ENCODE measurements at places on chromosomes 12 and 14.

DNA sequence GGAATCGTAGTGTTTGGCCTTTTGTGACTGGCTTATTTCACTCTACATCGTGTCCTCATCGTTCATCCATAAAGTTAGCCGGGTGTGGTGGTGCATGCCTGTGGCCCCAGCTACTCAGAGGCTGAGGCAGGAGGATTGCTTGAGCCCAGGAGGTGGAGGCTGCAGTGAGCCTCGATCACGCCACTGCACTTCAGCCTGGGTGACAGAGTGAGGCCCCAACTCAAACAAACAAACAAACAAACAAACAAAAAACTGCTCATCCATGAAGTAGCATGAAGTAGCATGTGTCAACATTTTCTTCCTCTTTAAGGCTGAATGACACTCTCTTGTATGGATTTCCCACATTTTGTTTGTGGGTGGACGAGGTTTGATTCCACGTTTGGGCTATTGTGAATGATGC lies 44.0 kb upstream of the MEG3 start:
- DNase-seq, result no peak

DNA sequence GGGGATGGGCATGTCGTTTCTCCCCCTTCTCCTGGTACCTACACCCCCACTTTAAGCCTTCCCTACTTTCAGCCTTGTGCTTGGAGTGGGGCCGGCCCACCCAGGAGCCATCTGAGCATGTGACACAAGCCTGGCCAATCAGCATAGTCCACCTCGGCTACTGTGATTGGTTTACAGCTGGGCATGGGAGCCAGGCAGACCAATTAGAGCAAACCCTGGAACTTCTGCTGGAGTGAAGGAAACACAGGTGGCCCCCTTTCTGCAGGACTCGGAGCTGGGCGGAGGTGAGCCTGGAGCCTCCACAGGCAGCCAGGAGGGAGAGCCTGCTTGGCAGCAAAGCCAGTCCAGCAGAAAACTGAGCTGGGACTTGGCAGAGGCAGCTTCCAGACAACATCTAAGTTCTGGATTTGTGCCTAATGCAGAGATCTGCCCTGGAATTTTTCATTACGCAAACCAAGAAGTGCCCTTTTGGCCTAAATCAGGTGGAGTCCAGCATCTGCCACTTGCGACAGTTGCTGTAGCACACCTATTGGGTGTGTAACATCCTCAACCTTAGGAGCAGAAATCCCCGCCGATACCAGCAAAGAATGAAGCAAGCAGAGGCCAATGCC lies 59.5 kb downstream of the SCARB1 start:
- DNase-seq, result no peak

DNA sequence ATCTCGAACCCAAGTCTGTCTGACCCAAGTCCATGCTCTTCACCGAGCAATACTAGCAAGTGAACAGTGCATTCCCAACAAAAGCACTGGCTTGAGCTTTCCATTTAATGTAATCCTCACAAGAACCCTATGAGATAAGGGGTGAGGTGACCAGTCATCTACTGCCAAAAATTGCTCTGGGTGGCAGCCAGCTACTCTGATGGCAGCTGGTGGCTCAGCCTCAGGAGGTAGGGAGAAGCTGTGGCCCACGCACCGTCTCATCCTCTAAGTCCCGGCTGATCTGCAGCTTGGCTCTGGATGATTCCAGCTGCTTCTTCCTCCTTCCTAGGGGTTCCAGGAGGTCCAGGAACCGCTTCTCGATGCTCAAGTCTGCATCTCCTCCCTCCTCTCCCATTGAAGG lies 75.2 kb downstream of the PLEKHG3 start:
- no peak for DNase-seq

- no peak for DNase-seq
Observed at GRCh38 chr14:24249230-24250021, 7.0 kb upstream of the TINF2 start.

DNA sequence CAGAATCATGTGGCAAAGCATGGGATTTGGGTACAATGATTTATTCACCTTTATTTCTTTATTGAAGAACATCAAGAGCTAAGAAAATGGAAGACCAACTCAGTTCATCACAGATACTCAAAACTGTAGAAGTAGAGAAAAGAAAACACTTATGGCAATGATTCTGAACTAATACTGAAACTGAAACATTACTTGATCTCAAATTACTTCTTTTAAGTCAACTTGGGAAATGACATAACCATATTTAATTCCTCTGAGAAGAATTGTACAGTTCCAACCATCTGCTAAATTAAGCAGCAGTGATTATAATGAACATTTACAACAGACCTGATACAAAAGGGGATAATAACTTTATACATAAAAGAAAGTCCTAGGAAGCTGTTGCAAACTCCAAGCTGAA lies 466.5 kb downstream of the TMTC2 start:
- DNase-seq, result no peak

- no peak for DNase-seq
Observed at GRCh38 chr14:101039755-101040138, 136.2 kb upstream of the RTL1 start.

- no peak for DNase-seq
Observed at GRCh38 chr12:11805680-11806079, 156.2 kb downstream of the ETV6 start.

DNA sequence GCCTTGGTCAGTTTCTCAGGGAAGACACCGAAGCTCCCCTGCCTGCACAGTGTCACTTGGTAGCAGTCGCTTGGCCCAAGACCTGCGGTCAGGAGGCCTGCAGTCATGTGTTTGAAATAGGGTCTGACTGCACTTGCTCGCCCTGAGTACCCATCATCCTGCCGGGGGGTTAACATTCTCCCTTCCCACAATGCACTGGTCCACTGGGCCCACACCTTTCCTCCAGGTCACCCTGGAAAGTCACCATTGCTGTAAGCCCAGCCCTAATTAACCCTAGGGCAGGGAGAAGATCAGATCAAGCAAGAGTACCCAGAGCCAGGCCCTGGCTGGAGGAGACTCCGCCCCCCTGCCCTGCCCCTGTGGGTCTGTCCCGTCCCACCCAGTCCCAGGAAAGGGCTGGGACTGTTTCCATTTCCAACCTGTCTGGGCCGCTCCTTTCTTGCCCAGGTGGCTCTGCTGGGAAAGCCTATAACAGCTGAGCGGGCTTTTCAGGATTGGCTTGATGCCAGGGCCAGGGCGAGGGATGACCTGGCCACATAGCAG lies 87.1 kb downstream of the ZFP36L1 start:
- no peak for DNase-seq

DNA sequence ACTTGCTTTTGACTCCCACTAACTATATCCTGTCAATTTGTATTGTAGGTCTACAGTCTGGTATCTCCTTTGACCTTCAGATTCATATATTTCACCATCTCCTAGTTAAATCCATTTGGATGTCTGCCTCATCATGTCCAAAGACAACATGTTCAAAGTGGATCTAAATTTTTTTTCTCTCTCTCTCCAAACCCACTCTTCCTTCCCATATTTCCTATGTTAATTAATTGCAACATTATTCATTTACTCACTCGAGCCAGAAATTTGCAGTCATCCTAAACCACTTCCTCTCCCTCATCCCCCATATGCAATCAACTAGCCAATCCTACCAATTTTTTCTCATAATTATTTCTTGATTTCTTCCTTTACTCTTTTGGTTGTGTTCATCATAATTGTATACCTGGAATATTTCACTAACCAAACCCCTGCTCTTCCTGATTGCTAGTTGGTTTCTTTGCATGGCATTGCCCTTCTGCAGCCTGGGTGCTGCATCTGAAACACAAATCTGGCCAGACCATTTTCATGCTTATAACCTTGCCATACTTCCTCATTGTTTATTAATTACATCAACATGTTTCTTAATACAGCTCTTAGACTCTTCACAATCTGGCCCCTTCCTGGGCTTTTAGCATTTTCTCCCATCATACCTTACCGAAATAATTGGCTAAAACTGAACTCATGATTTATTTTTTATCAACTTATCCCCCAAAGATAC lies 442.2 kb downstream of the ADAMTS20 start:
- no peak for DNase-seq

- DNase-seq, result no peak
Observed at GRCh38 chr14:100120522-100121269, 38.7 kb downstream of the DEGS2 start.

GRCh38 chr14:104403421-104404220 lies 175.9 kb upstream of the C14orf180 start:
- DNase-seq, result no peak

DNA sequence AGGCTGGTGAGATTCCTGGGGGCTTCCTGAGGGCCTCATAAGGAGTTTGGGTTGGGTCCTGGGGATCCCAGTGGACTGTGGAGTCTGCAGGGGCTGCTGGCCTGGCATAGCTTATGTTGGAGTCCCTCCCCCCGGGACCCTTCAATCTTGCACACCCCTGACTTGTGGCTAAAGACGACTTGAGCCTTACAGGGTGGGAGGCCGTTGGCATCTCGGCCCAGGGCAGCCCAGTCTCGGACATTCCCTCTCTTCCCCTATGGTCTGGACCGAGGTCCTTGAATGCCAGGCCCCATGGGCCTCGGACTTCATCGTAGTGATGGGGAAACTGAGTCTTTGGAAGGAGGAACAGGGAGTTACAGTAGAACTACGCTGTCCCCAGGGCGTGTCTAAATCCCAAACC lies 12.5 kb downstream of the RTL1 start:
- DNase-seq, result no peak

DNA sequence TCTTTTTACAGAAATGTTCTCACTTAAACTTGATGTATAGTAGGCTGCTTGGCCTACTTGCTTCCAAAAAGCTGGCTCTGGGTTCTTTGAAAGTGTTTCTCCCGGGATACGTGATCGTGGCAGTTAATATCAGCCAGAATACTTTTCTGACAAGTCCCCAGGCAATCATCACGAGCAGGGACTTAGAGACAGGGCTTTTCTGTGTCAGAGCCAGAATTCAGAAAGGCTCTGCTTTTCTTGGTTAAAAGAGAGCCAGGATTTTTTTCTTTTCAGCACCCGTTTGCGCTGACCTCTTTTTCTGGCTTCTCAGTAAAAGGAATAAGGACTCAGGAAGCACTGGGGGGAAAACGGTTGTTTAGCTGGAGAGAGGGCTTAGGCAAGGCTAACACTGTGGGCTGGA lies 57.8 kb upstream of the ARHGAP5 start:
- DNase-seq, result no peak

DNA sequence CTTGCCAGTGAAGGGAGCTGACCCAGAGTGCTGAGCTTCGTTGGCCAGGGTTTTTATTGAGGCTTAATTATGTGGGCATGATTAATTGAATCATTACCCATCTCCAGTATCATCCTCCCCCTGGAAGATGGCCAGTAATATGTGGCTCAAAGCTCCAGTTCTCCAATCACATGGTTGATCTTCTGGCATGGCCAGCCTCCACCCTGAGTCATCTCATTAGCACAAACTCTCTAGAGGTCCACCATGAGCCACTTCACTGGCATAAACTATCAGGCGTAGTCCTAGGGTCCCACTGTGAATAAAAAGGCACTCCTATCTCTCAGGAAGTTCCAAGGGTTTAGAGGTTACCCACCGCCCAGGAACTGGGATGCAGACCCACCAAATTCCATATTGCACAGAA lies 135.0 kb downstream of the ANO6 start:
- DNase-seq, result no peak

- peak; percentile 47 for DNase-seq
Observed at GRCh38 chr14:88168498-88169165, 154.4 kb downstream of the KCNK10 start.

GRCh38 chr14:91228112-91229004 lies 16.1 kb downstream of the GPR68 start:
- peak; percentile 75 for DNase-seq

DNA sequence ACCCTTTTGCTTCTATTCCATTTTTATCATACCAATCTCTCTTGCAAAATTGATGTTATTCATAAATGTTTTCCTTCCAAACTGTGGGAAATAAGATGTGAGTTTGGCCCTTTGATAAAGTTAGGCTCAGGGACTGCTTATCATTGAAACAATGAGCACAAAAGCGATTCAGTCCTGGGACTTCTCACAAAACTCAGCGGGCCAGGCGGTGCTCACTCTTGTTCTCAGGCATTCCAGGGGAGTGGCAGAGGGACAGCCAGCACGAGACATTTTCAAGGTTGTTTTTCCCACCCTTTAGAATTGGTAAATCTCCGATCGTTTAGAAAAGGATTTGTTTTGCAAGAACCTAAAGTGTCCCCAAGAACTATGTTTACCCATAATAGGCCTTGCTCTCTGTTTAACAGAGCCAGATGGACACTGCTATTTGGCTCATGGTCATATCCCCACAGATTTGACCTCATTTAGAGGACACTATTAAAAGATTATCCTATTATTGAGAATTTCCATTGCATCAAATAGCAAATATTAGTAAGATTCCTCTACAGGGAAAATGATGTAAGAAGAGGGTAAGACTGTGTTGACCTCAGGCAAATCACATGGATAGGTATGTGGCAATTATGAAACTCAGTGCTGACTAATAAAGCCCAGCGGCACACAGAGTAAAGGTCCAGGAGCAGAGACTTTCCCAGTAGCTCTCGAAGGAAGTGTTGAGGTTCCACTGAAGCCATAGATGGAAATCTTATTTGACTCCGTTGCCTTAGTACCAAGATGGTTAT lies 102.7 kb upstream of the USP44 start:
- no peak for DNase-seq

DNA sequence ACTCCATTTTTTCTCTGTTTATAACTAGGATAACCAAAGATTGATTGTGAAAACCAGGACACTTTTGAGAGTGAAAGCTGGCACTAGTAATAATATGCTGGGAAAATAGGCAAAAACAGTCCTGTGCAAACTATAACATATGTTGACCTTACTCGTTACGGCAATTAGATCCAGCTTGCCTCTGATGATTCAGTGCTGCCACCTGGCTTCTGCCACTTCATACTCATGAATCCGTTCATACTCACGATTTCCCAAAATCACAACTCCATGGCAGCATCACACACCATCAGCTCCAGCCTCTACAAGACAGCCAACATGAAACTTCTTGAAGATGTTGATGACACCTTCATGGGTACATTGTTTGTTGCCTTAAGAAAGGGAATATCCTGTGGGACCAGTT lies 49.1 kb upstream of the CAND1 start:
- DNase-seq, result no peak

DNA sequence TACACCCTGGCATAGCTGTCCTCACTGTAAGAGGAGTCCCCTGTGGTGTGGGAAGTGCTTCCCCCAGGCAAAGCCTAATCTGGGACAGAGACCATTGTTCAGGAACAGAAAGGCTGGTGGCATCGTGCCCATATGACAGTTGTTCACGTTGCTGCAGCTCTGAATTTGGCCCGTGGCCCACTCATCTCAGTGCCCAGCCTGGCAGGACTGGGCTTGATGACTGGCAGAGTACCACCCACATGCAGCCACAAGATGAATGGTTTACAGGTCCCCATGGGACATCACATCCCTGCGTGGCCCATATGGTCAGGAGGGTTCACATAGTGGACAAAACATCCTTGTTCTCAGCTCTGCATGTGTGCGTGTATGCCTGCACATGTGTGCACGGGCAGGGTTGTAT lies 17.5 kb downstream of the IQSEC3 start:
- DNase-seq, result no peak

- no peak for DNase-seq
Observed at GRCh38 chr12:68406134-68406576, 74.0 kb upstream of the MDM1 start.

DNA sequence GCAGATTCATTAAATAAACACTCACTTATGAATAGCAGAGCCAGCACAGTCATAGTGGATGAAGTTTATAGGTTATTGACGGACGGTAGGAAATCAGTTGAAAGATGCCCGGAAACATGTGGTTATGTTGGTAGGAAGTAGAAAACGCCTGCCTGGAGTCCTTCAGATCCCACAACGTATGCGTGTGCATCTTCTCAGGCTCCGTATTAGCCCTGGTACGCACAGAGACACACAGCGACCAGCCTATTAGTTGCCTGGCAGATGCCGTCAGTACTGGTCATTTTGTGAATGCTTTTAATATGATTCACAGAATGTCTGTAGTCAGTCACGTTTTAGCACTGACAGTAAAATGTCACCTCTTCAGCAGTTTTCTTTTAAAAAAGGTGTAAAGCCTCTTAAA lies 196.4 kb downstream of the RGS6 start:
- no peak for DNase-seq

Data from stimulated activated CD4-positive, alpha-beta T cell treated with anti-CD3 and anti-CD28 coated beads, Interleukin-2, amount 100 ng/mL, for 48 hours (primary cell).